ENCODE measurements at places on chromosomes 12 and 14.

- DNase-seq, result no peak
Measured at GRCh38 chr12:132065609-132066344, 78.3 kb downstream of the DDX51 start.

DNA sequence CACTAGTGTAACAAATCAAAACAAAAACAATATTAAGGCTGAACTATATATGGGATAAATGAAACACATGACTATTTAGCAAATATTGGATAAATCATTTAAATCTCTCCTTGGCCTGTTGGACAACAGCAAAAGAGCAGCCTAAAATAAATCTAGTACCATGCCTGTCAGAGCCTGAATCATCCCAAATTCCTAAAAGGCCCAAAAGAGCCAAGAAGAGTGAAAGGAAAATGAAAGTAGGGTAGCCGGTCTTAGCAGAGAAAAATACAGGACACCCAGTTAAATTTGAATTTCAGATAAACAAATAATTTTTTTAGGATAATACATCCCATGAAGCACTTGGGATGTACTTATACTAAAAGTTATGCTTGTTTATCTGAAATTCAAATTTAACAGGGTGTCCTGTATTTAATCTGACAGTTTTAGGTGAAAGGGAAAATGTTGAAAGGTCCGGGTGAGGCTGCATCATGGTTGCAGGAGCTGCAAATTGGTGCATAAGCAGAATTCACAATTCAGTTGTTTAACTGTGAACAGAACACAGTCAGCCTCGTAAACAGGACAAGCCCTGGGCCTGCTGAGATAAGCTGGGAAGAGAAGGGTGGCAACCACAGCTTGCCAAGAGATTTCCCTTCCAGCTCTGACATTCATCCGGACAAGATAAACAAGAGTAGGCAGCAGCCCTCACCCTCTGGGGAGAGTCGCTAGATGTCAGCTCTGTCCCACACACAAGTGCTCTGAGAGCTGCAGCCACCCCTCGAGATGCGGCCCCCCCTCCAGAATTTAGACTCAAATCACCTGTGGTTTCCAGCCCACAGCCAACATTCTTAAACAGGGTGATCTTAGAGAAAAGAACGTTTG, 30.3 kb downstream of the DMAC2L start:
- peak; percentile 82 for DNase-seq

- DNase-seq, result peak; percentile 71
Measured at GRCh38 chr14:81164167-81164774, 56.5 kb downstream of the GTF2A1 start.

GRCh38 chr12:114703060-114703493, 19.1 kb upstream of the TBX3 start:
- DNase-seq, result no peak

DNA sequence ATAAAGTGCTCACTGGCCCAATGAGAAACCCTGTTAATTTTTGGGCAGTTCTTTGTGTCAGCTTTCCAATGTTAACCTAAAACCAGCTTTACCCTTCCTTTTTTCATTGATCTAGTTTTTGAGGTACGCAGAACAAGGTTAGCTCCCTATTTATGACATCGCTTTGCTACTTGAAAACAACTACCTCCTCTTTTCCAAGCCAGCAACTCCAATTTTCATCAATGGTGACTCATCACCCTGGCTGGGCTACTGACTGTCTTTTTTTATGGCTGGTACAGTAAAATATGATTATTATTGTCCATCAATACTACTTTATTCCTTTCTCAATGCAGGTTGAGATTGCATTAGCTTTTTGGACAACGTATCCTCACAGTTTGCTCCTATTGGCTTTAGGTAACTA, 22.5 kb upstream of the AKAP6 start:
- DNase-seq, result no peak

GRCh38 chr12:124445121-124445718, 122.2 kb downstream of the NCOR2 start:
- DNase-seq, result no peak

- no peak for DNase-seq
Measured at GRCh38 chr12:16348435-16349130, 1.1 kb downstream of the MGST1 start.

DNA sequence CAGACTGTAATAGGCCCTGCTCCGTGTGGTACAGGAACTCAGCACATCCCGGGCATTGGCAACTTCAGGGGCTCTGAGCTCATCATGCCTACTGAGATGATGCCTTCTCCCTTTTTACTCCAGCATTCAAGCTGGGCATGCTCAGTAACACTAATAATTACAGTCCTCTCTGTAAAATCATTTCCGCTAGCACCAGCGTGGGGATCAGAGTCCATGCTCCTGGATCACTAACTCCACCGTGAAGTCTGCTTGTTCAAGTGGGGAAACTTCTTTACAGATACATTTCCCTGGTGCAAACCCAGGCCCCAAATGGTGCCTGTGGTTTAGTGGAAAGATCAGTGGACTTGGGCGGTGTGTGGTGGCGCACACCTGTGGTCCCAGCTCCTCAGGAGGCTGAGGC, 16.7 kb downstream of the CLSTN3 start:
- DNase-seq, result no peak

DNA sequence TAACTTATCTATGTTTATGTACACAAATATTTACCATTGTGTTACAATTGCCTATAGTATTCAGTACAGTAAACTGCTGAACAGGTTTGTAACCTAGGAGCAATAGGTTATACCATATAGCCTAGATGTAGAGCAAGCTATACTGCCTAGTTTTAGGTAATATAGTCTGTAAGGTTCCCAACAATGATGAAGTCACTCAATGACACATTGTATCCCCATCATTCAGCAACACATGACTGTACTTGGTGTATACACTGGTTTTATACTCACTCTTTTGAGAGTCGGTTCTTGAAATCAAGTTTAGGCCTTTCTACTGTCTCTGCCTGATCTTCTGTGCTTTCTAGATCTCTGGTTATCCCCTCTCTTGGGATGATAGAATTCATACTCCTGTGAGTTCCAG, 5.5 kb downstream of the RNASE1 start:
- no peak for DNase-seq

GRCh38 chr12:30930641-30931040, 4.1 kb downstream of the TSPAN11 start:
- no peak for DNase-seq

DNA sequence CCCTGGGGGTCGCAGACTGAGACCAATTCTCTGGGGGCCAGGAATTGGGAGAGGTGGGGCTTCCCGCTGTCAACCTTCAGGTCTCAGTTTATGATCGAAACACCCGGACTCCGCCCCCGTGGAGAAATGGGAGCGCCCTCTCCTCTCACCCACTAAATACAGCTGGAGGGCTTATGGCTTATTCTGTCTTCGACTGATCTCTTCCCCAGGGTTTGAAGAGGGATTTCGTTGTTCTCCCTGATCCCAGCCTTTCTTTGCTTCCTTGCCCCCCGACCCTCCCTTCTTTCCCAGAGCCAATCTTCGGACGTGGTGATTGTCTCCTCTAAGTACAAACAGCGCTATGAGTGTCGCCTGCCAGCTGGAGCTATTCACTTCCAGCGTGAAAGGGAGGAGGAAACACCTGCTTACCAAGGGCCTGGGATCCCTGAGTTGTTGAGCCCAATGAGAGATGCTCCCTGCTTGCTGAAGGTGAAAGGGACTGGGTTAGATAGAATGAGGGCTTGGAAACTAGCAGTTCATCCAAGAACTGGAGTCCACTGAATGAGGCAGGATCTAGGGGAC, 607 bp downstream of the OS9 start:
- no peak for DNase-seq

- DNase-seq, result no peak
Measured at GRCh38 chr14:28876572-28876945, 110.0 kb downstream of the FOXG1 start.

GRCh38 chr12:78671295-78671694, 193.3 kb upstream of the SYT1 start:
- peak; percentile 71 for DNase-seq

GRCh38 chr12:16324772-16325171, 22.7 kb upstream of the MGST1 start:
- DNase-seq, result no peak

- DNase-seq, result no peak
Measured at GRCh38 chr12:29160230-29160629, 11.2 kb downstream of the FAR2 start.

GRCh38 chr14:28867571-28867970, 101.0 kb downstream of the FOXG1 start:
- DNase-seq, result no peak

DNA sequence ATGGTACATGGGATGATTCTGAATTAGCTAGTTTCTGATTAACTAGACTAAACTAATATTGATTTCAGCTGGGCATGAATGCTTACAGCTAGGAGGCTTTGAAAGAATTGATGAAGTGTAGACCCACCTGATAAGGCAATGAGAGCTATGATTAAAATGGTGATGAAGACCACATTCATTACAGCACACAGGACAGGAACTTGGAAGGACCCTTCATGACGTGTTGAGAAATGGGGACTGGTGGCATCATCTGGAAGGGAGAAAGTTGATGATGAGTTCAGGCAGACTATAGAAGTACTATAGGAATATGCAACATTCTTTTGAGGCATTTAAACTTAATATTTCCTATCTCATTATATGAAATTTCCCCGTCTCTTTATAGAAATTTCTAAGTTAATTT, 4.5 kb downstream of the CD69 start:
- no peak for DNase-seq

DNA sequence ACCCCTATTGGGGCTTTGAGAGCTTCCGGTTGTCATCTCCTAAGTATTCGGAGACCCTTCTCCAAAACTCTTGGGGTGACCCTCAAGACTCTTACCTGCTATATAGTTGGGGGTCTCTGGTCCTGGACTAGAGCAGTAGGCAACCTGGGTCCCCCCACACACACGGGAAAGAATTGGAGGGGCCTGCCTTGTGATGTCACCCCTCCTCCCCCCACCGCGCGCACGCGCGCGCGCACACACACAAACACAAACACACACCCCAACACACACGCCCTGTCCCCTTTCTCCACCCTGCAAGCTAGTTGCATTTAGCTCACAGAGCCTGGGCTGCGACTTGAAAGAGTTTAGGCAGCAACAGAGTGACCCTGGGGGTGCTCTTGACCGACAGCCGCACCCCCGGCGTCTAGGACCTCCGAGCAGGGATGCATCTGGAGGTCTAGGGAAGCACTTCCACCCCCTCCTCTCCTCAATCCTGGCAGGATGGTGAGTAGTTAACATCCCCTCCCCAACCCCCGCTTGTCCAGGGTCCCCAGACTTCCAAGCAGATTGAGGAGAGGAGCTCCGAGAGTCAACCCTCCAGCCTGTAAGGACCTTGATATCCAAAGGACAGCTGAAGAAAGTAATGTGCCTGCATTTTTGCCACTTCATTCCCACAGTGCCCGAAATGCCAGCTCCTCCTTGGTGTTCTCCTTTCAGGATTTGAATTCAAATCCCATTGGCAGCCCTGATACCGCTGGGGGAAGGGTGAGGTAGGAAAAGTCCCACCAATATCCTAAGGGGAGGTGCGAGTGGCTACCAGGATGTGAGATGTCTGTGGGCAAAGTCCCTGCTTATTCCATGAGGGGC, 1.4 kb upstream of the DNAJC14 start:
- DNase-seq, result peak; percentile 53

DNA sequence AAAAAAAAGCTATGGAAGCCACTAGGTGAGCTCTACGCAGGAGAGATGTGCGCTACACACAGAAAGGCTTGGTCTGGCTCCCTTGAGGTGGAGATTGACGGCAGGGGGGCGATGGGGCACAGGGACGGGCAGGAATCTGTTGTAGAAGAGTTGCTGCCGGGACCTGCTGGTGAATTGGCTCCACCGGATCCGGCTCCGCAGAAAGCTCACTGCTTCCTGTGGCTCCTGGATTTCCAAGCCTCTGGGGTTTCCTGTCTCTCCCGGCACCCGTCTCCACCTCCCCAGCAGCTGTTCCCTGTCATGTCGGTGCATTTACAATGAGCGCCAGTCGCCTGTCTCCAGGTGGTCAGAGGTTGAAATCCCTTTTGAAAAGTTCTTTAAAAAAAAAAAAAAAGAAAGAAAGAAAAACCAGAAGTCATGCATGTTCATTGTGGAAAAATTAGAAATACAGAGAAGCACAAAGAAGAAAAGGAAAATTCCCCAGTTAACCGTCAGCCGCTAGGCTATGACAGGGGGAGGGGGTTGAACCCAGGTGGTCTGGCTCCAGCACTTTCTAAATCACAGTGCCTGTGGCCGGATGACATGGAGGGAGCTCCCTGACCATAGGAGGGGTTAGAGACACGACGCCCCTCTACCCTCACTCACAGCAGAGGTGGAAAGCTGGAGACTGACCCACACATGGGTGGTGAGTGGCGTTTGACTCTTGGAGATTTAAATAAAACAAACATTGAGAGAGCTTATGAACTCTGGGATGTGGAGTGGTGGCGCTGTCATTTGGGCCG, 20.8 kb downstream of the FAM222A start:
- DNase-seq, result no peak

DNA sequence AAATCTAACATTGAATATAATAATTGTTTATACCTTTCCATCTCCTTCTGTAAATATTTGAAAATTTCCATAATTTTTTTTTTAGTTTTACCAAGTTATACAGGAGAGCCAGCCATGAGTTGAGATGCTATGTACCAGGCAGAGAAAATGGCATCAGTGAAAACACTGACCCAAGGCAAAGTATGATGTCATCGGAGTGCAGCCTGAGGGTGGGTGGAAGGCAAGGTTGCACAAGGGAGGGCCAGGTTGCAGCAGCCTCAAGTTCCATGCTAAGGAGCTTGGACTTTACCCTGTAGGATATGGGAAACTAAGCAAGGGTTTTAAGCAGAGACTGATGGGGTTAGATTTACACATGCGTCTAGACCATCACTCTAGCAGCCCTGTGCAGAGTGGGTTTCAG, 441.1 kb downstream of the BCAT1 start:
- no peak for DNase-seq

GRCh38 chr14:59394268-59394667, 70.9 kb downstream of the GPR135 start:
- no peak for DNase-seq

DNA sequence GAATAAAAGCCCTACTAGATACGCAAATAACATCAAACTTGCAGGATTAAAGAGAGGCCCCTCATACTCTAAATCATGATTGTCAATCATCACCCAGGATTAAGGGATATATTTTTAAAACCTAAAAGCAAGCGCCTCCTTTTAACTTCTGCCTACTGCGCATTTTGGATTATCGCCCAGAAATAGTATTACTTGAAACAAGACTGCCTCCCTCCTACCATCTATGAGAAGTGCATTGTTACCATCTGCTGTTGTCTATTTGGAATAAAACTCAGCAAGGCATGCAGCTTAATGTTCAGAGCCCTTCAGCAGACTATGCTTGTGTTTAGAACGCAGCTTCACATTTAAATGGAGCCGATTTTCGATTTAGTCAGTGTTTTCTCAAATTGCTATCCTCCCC, 79.6 kb downstream of the EXOC5 start:
- DNase-seq, result peak; percentile 23

All from fibroblast of skin of back (primary cell).